ENCODE measurements at places on chromosomes 1 and 21. TPM values are rescaled to one million over a fixed set of nuclear protein-coding genes. Genes with fewer than 3 reads are reported as not detected.

The BRINP3 gene
- total RNA-seq, result not detected

The GIPC2 gene
- total RNA-seq, result 0.07 TPM

The ASCL5 gene
- 0.08 TPM for total RNA-seq

The HUNK gene
- 1.2 TPM for total RNA-seq

The RNU1-3 gene
- total RNA-seq, result 9.0 TPM

The FMOD gene
- not detected for total RNA-seq

The ITLN2 gene
- 0.96 TPM for total RNA-seq

The COL9A2 gene
- total RNA-seq, result 0.20 TPM

The HSPB7 gene
- total RNA-seq, result not detected

The WNT3A gene
- not detected for total RNA-seq

The GJA9 gene
- not detected for total RNA-seq

Data from A549 treated with Hydrocortisone at 1 μM for 4 hours (cell line).